SW480 (cell line): ENCODE measurements at places on chromosomes 6 and 20.

DNA sequence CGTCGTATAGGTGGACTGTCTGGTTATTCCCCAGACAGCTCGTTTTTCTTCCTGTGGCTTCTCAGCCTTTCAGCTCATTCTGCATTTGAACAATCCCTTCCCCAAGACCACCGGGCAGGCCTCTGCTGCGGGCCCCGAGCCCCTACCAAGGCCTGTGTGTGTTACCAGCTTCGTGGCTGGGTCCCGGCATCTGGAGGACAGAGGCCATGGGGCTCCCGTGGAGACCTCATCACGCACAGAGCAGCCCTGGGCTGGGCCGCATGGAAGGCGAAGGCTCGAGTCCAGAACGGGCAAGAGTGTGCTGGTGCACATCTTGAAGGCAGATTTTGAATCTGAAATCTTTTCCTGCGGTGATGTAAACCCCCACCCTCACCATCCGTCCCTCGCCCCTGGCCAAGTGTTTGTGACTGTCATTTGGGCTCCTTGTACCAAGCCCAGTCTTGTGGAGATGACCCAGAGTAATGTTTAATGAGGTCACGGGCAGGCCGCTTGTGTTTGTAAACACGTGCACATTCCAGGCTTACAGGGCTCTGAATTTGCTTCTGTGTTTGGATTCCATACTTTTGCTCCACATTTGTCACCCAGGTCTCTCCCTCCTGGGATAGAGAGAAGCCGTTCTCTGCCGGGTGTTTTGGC lies 119.6 kb downstream of the CDH4 start:
- no peak for DNase-seq

- DNase-seq = no peak
Measured at GRCh38 chr20:37390503-37390890, 44.6 kb downstream of the SRC start.

GRCh38 chr20:41173161-41173721 lies 35.9 kb downstream of the PLCG1 start:
- DNase-seq = peak; percentile 79

GRCh38 chr6:7697432-7697819 lies 28.5 kb upstream of the BMP6 start:
- DNase-seq = no peak

DNA sequence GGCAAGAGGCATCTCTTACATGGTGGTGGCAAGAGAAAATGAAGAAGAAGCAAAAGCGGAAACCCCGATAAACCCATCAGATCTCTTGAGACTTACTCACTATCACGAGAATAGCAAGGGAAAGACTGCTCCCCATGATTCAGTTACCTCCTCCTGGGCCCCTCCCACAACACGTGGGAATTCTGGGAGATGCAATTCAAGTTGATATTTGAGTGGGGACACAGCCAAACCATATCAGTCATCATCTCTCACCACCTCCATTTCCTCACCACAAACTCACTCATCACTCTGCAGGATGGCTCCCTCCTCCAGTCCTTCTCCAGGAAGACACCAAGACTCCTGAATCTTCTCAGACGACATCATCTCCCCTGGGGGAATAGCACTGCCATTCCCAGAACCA lies 25.8 kb upstream of the SLC16A10 start:
- no peak for DNase-seq

- DNase-seq = no peak
Measured at GRCh38 chr6:145789443-145789842, 25.2 kb downstream of the FBXO30 start.

DNA sequence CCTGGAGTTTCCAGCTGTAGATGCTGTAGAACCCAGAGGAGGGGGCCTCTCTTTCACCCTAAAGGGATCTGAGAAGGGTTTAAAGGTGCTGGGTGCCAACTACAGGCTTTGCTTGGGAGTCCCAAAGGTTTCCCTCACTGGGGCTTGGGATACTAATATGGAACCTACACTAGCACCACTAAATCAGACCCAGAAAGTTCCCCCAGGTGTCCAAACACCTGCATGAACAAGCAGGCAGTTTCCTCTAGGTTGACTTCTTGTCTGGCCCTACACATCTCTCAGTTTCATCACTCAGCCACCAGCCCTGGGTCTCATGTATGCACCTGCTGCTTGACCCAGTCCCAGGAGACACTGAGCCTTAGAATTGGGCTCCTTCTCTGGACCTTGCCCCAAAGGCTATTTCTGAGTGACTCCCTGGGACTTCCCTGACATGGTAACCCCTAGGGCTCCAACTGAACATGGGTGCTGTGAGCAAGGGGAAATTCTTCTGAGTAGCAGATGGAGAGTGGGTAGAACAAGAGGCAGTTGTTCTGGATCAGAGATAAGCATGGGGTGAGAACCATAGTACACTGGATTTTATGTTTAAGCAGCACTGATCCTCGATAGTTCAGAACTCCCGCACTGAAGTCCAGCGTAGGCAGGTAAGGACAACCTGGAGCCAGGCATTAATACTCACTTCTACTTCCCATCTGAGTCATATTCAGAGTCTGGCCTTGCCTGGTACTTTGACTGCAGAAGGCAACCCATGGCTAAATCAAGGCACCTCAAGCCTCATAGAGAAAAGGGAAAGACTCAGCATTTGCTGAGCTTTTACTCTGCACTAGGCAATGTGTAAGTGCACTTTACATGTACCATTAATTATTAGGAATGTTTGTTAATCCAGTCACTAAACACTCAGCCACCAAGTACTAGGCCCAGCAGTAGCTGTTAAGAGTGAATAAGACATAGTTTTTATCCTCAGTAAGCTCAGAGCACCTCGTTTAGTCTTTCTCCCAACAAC lies 16.8 kb downstream of the BCL2L1 start:
- DNase-seq = no peak

- peak; percentile 44 for DNase-seq
Measured at GRCh38 chr20:62694868-62695267, 13.8 kb upstream of the NTSR1 start.

DNA sequence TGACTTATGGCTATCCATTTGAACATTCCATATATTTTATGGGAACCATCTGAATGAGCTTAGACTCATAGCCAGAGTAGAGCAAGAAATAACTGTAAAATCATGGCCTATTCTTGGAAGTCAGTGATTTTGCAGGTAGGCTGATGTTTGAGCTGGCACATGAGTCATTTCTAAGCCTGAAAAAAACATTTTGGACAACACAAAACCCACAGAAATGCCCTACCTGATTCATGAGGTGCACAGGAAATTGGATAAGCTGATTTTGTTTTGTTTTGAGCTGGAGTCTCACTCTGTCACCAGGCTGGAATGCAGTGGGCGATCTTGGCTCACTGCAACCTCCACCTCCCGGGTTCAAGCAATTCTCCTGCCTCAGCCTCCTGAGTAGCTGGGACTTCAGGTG lies 443.0 kb downstream of the PKHD1 start:
- no peak for DNase-seq

DNA sequence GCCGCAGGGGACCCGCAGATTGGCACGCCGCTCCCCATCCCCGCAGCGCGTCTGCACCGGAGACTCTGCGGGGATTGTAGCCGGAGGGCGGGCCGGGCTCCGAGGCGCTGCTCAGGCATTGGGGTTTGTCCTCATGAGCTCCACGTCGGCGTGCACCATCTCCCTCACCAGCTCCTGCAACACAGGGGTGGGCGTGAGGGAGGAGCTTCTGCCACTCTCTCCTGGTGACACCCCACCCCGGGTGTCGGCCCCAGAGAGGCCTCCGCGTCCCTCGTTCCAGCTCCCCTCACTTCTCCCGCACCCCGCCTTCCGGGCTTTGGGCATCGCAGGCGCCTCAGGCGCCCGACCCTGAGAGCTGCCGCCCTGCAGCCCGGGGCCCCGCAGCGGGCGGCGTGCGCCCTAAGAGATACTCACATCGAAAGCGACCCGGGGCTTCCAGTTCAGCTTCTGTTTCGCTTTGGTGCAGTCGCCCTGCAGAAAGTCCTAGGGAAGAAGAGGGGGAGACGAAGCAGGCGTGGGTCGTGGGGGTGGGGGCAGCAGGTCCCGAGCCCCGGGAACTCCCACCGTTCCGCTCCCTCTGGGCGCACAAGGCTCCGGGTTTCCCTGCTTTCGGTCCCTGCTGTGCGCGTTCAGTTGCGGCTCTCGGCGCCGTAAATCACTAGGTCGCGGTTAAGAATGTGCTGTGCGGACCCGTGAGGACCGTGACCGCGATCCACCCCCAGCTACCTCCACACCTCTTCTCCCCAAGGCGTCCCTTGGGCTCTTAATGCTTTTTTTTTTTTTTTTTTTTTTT lies 14.5 kb downstream of the FOXC1 start:
- DNase-seq = no peak

DNA sequence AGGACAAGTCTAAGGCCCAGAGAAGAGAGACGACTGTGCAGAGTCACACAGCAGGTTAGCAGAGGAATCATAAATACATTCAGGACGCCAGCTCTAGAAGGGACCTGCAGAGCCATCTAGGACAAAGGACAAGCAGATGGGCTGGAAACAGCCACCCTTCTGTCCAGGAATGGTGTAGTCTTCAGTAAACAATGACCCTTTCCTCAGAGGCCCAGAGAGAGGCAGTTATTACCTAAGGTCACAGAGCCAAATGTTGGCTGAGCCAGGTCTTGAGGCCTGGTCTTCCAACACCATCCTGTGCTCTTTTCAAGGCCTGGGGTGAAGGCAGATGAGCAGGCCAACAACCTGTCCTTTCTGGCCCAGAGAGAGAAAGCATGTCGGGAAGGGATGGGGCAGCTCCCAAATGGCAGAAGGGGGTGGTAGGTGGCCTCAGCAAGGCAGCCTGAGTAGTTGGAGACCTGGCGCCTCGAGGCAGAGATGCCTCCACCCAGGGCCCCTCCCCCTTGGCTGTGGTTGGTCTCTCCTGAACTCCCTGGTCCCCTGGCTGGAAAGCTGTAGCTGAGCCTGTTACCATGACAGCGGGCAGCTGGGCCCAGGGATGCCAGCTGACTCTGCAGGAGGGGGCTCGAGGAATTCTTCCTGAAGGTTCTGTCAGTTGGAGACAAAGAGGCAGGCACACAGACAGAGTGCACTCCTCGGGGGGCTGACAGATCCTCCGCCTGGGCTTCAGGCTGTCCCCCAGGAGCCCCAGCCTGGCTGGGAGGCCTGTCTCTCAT lies 24.8 kb downstream of the EPB41L1 start:
- no peak for DNase-seq

- no peak for DNase-seq
Measured at GRCh38 chr6:14166839-14167238, 49.3 kb downstream of the CD83 start.

DNA sequence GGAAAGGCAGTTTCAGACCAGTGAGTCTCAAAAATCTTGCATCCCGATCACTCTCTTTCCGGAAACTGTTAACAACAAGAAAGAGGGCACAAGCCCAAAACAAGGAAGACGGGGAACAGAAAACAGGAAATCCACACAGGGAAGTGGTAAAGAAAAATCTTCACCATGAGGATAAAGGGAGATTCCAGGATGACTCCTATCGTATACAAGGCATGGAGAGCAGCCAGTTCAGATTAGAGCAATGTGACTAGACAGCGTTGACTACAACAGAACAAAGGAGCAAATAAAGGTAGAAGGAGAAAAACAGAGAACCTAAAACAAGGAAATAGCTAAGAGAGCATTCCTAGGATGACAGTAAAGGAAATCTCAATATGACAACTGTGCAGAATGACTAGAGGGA lies 26.5 kb downstream of the VNN1 start:
- DNase-seq = no peak

DNA sequence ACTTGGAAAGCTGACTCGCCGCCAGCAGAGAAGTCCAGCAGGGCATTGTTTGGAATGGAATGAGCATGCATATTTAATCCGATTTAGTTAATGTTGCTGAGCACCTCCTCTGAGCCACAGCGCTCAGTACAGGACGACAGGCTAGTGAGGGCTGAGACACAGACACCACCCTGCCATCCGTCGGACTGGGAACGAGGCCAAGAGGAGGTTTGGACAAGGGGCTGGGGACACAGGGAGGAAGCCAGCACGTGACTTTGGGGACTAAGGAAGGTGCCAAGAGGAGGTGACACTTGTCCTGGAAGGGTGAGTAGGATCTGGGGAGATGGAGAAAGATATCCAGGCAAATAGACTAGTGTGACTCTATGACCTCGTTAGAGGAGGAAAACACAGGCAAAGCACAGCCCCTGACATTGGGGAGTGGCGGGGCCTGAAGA lies 152.5 kb upstream of the ECI2 start:
- no peak for DNase-seq

DNA sequence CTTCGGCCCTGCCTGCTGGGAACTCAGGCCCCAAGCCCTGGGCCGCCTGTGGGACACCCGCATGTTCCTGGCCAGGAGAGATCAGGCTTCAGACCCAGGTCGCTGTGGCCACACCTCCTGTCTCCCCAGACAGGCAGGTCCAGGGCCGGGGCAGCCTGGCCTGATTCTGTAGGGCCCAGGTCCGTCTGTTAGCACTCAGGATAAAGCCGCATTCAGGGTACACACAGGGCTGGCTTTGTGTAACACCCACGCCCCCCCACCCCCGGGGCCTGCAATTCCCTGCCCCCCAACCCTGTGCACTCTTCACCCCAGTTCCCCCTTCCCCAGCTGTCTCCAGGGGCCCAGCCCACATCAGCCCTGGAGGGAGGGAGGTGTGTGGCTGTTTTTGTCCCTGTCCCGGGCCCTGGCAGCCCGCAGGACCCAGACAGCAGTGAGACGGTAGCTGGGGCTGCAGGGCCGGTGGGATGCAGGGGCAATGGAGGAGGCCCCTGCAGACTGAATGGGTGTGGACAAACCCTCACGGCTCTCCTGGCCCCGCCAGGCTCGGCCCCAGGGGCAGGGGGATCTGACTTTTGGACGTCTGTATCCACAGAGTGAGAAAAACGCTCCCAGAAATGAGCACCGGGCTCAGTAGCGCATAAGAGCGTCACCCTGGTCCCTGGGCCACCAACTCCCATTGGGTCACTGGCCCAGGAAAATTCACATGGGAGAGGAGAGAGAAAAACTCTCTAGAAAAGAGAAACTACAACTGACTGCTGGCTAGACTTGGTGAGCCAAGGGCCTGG lies 42.4 kb upstream of the ZBP1 start:
- no peak for DNase-seq

GRCh38 chr6:87779542-87779941 lies 77.5 kb upstream of the AKIRIN2 start:
- no peak for DNase-seq

DNA sequence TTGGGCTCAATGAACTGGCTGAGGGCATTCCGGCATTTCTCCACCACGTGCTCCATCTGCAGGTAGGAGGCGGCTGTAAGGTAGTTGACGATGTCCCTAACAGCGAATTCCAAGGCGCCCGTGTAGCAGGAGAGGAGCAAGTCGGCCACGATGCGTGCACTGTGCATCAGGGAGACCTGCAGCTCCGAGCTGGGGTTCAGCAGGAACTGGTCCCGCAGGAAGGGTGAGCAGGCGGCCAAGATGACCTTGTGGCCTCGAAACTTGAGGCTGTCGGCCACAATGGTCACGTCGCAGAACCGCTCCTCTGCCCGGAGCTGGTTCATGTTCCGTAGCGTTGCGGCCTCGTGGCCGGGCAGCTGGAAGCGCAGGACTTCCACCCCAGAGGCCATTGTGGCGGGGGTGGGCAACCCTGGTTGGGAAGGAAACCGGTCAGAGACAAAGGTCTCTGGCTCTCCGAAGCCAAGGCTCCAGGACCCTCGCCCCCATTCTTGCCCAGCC lies 920 bp downstream of the ZBTB12 start:
- no peak for DNase-seq

DNA sequence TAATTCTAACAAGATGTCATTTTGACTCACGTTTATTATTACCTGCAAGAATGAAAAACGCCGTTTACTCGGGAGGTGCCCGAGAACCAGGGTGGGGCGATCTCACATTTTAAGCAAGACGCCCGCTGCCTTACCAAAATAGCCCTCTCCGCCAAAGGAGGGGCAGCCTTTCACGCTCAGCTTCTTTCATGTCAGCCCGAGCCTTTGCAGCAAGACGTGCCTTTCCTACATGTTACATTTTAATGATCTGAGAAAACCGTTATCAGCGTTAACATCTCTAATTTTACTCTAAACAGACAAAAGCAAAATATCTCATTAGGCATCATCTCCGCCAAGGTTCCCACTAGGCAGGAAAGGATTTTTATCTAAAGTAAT lies 2.0 kb downstream of the BACH2 start:
- DNase-seq = no peak
